ENCODE measurements at places on chromosomes 4 and X. TPM values are rescaled to one million over a fixed set of nuclear protein-coding genes. Genes with fewer than 3 reads are reported as not detected.
A peak's percentile ranks its signal among the peaks of the same experiment; 100 is the strongest.

UGT2B10 gene
- 0.28 TPM for polyA plus RNA-seq

SULT1B1 gene
- 3.5 TPM for polyA plus RNA-seq

IGSF1 gene
- 90.1 TPM for polyA plus RNA-seq

DNA sequence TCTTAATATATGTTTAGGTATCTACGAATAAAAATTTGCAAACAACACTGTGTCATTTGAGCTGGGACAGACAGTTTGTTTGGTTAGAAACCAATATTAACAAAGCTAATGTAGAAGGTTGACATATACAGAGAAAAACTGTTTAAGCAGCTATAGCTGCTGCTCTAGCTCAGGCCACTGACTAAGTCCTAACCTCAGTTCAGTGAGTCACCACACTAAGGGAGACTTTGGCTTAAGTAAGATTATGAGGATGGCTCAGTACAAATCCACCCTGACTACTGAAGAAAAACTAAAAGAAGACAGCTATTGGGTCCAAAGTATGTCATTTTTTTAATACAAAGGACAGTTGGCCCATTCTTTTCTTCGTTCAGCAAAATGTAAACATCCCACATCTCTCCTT, 717.3 kb upstream of the ACTRT1 start:
- no peak for DNase-seq

DNA sequence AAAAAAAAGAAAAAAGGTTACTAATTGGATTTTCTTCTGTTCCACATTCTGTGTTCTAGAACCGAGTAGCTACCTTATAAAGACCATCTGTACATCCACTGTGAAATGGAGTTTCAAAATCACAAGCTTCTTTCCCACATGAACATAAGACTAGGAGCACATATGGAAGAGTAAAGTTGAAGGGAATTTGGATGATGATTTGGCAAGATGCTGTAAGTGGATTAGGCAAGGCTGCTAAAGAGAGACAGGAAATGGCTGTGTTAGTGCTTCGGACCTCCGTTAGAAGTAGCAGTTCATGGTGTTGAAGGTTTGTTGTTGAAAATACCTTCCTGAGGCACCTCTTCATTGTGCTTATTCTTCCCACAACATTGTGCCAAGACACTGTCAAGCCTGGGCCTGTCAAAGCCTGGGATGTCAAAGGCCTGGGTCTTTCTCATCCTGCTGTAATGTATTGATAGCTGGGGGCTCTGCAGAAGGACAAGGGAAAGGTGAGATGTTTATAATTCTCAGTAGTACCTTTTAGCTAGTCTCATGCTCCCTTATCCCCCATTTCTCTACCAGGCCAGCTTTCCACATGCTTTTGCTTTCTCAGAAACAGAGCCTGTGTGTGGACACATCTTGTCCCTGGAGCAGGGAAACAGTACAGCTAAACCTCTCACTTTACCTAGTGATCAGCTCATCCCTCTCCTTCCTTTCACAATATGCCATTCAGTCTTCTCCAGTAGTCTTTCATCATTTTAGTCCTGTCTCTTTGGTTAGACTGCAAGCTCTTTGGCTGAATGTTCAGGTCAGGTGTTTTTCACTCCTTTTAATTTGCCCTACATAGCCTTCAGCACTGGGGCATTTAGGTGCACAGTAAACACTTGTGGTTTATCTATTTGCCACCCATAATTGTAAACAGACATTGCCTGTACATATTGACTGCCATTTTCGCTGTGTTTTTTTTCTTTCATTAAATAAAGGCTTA, 37.9 kb upstream of the CYP2U1 start:
- peak; percentile 28 for DNase-seq

DNA sequence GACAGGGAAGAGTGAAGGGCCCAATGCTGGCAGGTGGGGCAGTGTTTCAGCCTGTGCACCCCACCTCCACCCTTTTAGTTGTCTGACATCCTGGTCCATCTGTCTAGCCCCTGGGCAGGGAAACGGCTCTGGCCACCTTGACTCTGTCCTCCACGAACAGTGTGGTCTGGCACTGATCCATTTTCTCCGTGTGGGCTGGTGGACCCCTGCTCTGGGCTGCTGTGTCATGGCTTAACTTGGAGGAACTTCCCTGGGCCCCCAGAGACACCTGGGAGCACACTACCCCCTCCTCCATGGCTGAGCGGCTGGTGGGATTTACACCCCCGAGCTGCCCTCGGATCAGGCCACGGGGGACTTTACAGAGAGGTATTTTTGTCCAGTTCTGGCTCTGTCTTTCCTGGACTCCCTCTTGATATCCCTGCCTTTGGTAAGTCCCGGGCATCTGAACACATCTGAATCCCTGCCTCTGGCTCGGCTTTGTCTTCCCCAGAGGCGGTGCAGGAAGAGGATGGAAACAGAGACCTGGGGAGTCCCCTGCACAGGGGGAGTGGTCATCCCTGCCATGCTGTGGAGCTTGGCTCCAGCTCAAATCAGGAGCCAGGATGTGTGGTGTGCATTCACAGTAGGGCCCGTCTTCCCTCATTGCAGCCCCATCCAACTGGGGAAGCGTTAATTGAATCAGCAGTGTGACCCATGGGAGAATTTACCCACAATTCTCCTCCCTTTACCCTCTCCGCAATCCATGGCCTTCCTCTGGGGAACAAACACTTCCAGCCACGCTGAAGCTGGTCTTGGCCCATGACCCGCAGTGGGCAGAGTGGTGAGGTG, 6.3 kb upstream of the NKX1-1 start:
- no peak for DNase-seq

DNA sequence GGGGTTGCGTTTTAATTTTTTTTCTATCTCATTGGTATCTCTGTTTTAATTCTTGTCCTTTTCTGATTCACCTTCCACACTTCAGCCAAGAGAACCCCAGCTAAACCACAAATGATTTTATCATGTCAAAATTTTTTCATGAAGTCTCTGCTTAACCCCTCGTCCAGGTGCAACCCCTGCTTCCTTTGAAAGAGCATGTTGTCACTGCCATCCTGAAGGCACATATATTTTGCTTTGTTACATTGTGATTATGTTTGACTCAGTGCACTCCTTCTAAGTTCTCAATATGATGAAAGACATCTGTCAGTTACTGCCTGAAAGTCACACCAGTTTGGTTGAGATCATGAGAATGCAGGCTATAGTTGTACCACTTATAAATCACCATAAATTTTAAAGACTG, 99.9 kb upstream of the FMR1 start:
- no peak for DNase-seq

GRCh38 chr4:75036046-75036830, 103.3 kb downstream of the PARM1 start:
- peak; percentile 32 for DNase-seq

GRCh38 chr4:19774690-19775256, 476.9 kb upstream of the SLIT2 start:
- DNase-seq: no peak

DNA sequence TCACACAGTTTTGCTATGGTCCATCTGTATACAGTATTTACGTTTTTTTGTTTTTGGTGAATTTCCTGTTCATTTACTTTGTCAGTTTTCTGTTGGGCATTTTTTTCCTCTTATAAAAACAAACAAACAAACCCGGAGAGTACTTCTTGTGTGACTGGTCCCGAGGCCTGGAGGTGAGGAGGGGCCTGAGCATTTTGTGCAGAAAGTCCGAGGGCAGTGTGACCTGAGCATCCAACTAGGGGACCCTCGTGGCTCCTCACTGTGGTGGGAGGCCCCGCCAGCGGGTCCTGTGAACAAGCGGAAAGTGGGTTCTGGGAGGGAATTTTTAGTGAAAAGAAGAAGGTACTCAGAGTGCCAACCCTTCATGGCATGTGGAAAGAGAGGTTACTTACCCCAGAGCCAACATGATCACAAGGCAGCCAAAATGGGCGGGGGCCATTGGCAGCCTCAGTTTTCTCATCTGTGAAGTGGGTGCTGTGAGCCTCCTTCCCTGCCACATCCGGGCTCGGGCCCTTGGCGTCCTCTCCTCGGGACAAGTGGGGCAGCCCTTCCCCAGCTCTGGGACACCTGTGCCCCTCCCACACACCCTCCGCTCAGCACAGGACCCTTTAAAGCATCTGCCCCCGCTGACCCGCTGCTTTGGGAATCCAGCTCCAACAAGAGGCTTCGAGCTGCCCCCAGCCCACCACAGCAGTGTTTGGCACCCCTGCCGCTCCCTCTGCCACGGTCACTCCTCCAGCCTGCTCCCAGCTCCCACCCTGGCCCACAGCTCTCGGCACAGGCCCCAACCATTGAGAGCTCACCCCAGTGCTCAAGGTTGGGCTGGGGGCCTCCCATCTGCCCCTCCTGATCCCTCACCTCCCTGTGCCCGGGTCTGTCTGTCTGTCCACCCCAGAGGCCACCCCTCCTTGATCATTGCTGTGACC, 22.8 kb upstream of the GPR78 start:
- no peak for DNase-seq

- no peak for DNase-seq
These were observed 171.9 kb upstream of the GALNT7 start for GRCh38 chr4:172996571-172997216.

GRCh38 chr4:118948545-118949144, 60.0 kb downstream of the SYNPO2 start:
- DNase-seq: no peak

- no peak for DNase-seq
These were observed 537.4 kb upstream of the MAGEB18 start for GRCh38 chrX:25600776-25601175.

Measured in muscle of leg (tissue), 16 donors.